G401 (cell line): ENCODE measurements at places on chromosomes 3 and 15.

DNA sequence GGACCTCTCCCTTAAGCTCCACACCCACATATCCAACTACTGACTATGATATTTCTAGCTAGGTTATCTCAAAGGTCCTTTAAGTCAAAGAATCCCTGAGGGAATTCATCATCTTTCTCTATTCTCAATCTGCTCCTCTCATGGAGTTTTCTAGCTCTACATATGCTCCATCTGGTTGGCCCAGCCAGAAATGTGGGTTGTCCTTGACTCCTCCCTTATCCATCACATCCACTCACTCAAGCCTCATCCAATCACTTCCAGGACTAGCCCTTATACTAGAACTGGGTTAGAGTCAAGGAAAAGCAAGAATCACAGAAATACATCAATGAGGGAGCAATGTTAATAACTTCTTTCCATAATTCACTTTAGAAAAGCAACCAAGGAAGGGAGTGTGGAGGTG is 45.4 kb downstream of the ZNF106 start:
- no peak for DNase-seq

GRCh38 chr3:73319179-73319769 is 257.8 kb downstream of the EBLN2 start:
- DNase-seq = no peak

DNA sequence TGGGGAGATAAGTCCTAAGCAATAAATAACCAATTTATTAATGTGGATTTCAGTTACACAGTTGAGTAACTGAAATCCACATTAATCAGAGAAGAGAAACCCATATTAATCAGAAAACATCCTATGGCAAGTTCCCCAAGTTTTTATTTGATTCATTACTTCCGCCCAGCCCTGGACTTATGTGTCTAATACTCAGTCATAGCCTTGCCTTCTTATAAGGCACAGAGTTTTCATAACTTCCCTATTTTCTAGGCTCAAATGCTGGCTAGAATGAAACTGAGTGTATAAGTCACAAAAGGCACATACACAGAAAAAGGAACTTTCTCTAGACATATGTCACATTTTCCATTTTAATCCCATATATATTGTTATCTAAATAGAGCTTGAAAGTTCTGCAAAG is 28.8 kb downstream of the CD47 start:
- no peak for DNase-seq

GRCh38 chr3:30587904-30588303 is 18.5 kb upstream of the TGFBR2 start:
- DNase-seq = no peak

GRCh38 chr3:182533394-182533793 is 259.9 kb upstream of the ATP11B start:
- DNase-seq = no peak

DNA sequence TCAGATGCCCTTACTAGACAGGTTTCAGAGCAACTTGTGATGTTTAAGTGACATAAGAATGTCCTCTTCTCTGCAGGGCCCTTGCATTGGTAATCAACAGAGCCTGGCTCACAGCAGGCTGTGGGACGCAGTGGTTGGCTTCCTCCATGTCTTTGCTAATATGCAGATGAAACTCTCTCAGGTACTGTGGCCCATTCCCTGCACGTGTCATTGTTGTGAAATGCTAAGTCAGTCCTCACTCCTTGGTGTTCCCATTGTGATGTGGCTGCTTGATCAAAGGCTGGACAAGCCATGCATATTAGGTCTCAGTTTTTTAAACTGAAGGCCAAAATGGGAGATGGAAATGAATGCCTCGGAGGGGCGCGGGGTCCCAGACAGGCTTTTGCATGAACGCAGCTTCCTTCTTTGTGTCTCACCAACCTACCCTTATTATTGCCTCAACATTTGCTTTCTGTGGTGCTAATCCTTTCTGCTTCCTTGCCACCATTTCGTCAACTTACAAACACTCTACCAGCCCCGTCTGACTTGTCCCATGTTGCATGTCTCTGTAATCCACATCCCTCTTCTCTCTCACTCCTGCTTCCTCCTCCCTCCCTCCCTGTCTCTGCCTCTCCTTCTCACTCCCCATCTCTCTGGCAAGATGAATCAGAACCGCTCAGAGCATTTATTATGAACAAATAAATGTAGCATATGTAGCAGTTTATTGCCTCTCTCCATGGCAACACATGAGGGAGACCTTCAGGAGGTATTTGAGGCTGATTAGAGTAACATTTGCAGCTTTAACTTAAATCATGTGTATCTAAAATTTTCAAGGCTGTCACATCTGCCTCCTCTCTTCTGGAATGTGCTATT is 133.2 kb upstream of the CHRM5 start:
- no peak for DNase-seq

- no peak for DNase-seq
Measured at GRCh38 chr15:75327005-75327404, 8.9 kb upstream of the COMMD4 start.

GRCh38 chr3:46113608-46114007 is 86.3 kb upstream of the XCR1 start:
- no peak for DNase-seq

- no peak for DNase-seq
Measured at GRCh38 chr3:64199932-64200331, 25.3 kb downstream of the PRICKLE2 start.

GRCh38 chr3:15041950-15042349 is 23.2 kb downstream of the MRPS25 start:
- peak; percentile 55 for DNase-seq

GRCh38 chr3:70989174-70989573 is 594.4 kb downstream of the FOXP1 start:
- no peak for DNase-seq

- no peak for DNase-seq
Measured at GRCh38 chr3:193777524-193777923, 184.5 kb downstream of the OPA1 start.

GRCh38 chr15:69398491-69398891 is 15.7 kb upstream of the KIF23 start:
- DNase-seq = no peak

GRCh38 chr3:172388412-172389078 is 59.7 kb downstream of the GHSR start:
- DNase-seq = no peak

DNA sequence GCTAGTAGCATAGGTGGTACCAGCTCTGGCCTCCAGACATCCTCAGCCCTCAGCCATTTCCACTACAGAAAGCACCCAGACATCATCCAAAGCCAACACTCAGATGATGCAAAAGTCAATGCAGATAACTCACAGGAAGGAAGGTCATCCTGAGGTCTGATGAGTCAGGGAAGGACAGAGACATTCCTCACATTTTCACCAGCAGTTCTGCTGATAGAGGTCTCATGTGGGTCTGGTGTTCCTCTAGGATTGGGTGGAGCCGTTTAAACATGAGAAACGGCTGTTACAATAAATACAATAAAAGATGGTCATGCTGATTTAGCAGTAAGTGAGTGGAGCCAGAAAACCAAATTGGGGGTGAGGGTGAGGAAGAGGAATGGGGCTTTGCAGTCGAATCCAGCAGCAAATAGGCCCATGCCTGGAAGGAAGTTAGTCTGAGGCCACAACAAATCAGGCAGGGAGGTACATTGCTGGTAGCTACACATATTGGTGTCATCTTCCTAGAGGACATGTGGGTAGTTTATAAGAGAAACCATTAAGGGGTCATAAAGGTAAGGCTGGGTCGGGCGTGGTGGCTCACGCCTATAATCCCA is 33.3 kb upstream of the FLNB start:
- DNase-seq = no peak

GRCh38 chr3:82002491-82002890 is 241.0 kb upstream of the GBE1 start:
- peak; percentile 10 for DNase-seq

DNA sequence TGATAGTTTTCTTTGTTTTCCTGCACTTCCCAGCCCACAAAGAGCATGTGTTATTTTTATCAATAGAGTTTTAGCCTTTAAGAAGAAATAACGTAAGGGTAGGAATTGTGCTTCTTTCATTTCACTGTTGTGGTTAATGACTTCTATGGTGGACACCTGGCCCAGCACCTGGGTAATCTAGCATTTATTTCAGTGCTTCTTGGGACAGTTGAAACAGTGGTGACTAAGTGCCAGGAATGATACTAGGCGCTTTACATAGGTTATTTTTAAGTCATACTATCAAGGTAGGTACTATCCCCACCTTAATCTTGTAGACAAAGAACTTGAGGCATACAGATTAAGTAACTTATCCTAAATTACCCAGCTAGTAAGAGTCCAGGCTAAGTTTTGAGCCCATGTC is 243.8 kb downstream of the SOX2 start:
- no peak for DNase-seq

GRCh38 chr15:78420220-78420619 is 17.8 kb upstream of the IREB2 start:
- DNase-seq = no peak

DNA sequence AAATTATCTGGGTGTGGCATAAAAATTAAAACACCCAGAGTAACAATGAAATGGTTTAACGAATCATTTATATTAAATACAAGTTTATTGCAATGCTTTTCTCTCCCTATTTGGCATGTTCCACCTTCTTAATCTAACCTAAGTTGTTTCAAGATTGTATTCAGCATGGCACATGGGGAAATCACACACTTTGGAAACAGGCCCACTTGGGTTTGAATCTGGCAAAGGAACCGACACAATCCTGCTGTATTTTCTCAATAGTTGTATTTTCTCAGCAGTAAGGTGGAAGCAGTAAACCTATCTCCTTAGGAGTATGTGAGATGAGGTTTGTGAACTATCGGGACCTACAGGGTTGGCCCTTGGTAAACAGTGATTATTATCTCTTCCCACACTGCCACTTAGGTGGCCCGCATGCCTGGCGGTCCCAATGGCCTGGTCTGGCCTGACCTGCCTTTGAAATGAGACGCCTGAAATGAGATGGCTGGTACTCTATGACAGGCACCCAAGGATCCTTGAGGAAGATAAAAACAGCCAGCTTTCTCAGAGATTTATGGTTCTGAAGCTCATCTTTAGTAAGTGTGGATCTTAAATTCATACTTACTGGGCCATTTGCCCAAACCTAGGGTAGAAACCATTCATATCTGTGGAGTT is 45.3 kb upstream of the VILL start:
- DNase-seq = no peak

DNA sequence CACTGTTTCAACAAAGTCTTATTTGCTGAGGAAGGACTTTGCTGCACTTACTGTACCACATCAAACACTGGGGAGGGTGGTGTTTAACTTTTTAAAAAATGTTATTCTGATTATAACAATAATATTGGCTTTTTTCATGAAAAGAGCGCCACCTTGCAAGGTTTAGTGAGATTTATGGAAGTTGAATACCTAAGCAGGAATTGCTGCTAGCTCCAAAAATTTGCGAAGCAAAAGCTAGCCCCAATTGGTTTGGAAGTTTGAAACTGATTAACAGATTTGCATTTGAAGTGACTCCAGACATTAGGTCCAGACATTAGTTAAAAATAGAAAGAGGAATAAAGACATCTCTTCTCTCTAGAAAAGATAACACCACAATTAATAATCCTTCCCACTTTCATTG is 6.7 kb downstream of the ZIC1 start:
- DNase-seq = peak; percentile 57

DNA sequence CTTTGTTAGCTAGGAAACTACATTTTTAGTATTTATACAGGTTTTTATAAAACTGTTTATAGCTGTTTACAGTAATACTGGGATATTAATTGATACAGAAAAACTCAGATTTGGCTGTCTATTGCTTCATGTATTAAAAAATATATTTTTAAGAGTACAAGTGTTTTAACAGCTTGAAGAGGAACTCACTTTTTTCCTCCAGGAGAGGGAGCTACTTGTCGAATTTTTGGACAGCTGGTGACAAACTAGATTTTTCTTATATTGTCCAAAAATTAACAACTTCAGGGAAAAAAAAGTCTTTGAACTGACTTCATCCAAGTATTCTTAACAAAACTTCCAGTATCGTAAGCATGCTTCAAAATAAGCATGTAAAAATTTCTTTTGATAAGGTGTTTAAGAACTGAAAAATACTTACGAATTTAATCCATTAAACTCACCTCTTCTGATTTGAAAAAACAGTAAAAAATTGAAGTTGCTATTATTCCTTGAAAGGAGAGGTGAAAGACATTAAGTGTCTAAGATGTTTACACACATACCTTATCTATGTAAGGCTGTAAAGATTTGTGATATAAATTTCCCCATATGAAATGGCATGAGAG is 4.0 kb downstream of the DIPK2A start:
- peak; percentile 79 for DNase-seq

GRCh38 chr3:193894121-193894863 is 241.7 kb upstream of the HES1 start:
- no peak for DNase-seq

- no peak for DNase-seq
Measured at GRCh38 chr3:11660242-11660641, 16.5 kb upstream of the VGLL4 start.

- no peak for DNase-seq
Measured at GRCh38 chr15:68299436-68299835, 21.9 kb downstream of the FEM1B start.

GRCh38 chr15:25706176-25706955 is 156.8 kb downstream of the ATP10A start:
- DNase-seq = no peak

DNA sequence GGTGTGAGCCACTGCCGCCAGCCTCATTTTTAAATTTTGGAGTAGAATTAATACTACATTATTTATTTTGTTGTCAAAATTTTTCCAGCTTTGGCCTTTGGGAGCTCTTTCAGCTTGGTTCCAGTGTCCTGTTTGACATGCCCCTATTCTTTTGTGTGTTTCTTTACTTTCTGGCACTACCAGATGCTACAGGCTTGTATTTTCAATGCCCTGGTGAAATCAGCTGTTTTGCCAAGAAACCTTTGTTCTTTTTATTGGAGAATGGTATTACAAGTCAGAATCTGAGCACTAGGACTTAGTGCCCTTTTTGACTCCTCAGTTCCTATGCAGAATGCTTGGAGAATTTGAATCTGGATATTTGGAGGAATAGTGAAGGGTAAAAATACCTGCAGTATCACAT is 26.6 kb downstream of the RNF111 start:
- no peak for DNase-seq
